Endodermal cell (in vitro differentiated cells): ENCODE measurements at places on chromosomes 4 and X. TPM values are rescaled to one million over a fixed set of nuclear protein-coding genes. Genes with fewer than 3 reads are reported as not detected.

- DNase-seq, result no peak
Observed at GRCh38 chr4:25474690-25475089, 97.6 kb downstream of the ANAPC4 start.

DNA sequence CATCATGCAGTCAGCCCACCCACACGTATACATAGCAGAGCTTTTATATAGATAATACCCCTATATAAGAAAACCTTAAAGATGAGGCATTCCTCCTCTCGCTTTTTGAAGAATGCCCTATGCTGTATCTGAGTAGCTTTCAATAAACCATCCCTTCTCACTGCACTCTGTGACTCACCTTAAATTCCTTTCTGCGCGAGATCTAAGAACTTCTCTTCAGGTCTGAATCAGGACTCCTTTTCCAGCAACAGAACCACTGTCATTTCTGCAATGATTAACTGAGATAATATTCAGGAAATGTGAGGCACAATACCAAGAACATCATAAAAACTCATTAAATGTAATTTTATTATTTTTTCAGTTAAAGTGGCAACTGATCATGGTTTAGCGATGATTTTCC, 76.4 kb upstream of the DCLK2 start:
- DNase-seq, result no peak

GRCh38 chr4:156959298-156959702, 12.3 kb downstream of the PDGFC start:
- DNase-seq, result no peak

DNA sequence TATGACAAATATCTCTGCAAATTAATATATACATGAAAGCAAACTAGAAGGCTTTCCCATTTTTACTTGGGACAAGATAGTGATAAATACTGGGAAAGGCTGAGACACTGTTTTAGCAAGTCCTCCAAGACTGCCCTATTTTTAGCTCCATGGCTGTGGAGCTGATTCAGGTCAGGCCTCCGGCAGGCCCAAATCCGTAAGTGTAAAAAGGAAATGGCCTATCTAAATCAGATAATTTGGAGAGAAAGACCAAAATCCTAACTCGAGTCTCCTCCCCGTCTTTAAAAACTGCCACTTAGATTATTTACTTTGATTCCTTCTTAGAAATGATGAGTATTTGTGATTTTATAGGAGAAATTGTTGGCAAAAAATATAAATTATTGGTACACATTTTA, 2.9 kb downstream of the OTUD4 start:
- DNase-seq, result no peak

SMIM31 gene
- total RNA-seq, result not detected in 2 replicates

TSPAN7 gene
- 14.7 to 15.1 TPM (median 14.9 TPM) in 3 replicates for total RNA-seq
